ENCODE measurements at places on chromosomes 11 and 22.

- DNase-seq = no peak
Observed at GRCh38 chr11:86548271-86548917, 124.0 kb downstream of the ME3 start.

- DNase-seq = no peak
Observed at GRCh38 chr11:101176381-101176780, 46.8 kb upstream of the PGR start.

DNA sequence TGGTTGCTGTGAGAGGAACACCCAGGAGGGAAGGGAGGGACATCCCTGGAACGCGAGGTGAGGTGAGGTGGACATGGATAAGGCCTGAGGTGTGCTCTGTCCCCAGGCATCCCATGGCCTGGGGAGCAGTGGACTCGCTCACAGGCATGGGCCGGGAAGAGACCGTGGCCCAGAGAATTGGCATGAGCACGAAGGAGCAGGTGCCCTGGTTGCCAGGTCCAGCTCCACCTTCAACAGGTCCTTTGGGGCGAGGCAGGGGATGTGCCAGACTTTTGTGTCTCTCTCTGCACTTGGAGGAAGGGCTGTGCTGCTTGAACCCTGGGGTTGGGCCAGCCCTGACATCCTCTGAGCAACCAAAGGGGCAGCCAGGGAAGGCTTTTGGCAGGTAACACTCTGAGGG is 21.5 kb downstream of the MUC6 start:
- no peak for DNase-seq

DNA sequence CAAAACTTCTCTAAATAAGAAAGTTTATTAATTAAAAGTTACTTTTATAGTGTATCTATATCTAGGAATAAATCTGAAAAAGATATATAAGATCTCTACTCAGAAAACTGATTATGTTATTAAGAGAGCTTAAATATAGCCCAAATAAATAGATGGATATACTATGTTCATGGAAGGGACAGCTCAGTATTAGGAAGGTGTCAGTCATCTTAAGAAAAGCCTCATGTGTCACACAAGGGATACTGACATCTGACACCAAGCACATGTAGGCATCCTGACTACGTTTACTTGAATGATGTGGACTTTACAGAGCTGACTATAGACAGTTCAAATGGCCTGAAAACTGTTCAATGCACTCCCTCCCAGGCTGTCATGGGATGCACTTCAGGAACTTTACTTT is 19.3 kb downstream of the PPARA start:
- no peak for DNase-seq

- DNase-seq = no peak
Observed at GRCh38 chr22:26990503-26991189, 333.3 kb downstream of the MIAT start.

DNA sequence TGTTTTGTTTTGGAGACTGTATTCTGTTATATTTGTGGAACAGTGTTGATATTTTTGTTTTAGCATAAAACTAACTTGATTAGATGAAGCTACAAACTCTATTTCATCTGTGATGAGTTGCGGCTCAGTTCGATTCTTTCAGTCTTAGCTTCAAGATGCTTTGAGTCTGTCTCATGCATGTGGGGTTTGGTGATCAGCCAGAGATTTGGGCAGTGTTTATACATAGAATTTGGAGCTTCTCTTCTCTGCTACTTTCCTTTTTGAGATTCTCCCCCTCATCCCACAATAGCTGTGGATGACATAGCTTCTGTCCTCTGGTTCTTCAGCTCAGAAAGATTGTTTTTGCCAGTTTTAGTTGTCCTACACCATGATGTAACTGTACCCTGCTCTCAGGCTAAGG is 90.4 kb downstream of the ARHGAP20 start:
- DNase-seq = no peak

GRCh38 chr22:35900483-35901168 is 128.0 kb downstream of the RBFOX2 start:
- DNase-seq = no peak

- no peak for DNase-seq
Observed at GRCh38 chr22:47090591-47091245, 328.3 kb downstream of the TBC1D22A start.

GRCh38 chr22:30297276-30297990 is 8.1 kb upstream of the CASTOR1 start:
- no peak for DNase-seq

GRCh38 chr11:9060700-9061111 is 30.7 kb downstream of the SCUBE2 start:
- peak; percentile 92 for DNase-seq

DNA sequence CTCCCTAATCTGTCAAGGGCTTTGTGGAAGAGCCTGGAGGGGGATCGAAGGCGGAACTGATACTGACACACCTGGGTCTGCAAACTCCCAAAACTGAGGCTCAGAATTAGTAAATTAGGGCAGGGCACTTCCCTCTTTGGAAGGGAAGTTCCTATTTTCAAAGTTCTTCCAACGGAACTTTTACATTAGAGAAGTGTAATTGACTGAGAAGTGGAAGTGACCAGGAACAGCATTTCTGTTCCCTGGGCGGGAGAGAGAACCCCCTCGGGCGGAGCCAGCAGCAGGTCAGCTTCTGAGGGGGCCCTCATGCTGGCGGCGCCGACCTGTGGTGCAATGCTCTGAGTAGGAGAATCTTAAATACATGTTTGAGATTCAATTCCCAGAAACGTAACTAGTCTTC is 1.1 kb upstream of the CBL start:
- DNase-seq = peak; percentile 71

DNA sequence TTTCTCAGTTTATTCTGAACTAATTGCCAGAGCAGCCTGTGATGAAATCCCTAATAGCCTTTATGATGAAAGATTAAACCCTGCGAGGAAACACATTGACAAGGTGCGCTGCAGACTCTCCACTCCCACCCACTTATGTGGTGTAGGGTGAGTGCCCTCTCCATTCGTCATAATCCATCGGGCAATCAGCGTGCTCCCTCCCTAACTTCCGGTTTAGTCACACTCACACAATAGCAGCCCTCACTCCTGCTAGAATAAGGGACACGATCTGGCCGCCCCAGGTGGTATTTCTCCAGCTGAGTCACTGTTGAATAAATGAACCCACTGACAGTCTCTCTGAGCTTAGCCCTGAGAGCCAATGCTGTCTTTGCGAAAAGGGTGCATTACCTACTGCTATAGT is 188.3 kb downstream of the OPCML start:
- DNase-seq = no peak

DNA sequence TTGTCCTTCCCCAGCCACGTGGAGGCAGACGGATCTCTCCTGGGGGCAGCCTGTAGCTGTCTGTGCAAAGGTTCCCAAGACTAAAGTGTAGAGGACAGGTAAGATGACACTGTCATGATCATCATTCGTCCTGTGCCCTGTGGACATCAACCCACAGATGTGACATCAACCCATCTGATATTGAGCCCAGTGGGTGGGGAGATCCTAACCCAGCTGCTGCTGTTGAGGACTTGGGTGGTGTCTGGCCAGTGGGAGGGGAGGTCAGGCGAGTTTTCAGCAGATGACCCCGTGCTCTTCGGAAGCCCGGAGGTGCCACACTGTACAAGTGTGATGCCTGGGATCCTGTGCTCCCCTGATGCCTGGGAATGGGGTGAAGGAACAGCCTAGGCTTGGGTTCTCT is 1.2 kb upstream of the GAL start:
- peak; percentile 72 for DNase-seq

GRCh38 chr11:119888119-119888518 is 159.1 kb upstream of the NECTIN1 start:
- no peak for DNase-seq

DNA sequence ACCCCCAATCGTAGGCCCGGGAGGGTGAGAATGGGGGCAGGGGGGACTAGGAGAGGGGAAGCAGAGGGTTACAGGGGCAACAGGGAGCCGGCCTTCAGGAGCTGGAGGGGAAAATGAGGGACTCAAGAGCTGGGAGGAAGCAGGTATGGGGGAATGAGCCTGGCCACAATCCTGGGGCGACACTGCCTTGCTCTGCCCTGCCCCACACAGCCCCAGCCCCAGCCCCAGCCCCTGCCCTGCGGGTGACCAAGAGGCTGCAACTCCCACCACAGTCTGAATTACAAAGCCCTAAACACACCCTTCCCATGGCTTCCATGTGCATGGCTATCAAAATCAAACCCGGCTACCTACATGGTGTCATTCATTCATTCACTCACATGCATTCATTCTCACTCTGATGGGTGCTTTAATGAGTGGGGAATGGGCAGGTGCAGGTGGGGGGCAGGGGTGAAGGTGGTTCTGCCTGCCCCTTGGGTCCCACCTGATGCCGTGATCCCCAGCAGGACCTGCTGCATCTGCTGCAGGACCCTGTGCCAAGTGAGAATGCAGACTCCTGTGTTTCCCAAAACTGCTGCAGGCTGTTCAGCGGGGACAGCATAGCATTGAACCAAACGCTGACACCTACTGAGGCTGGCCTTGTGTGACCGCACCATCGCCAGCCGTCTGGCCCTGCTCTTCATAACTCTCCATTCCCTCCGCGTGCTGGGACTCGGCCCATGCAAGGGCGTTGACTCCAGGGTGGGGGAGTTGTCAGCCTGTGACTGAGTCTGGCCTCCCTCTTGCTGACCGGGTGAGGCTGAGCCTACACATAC is 9.5 kb upstream of the LINC01488 start:
- DNase-seq = no peak

DNA sequence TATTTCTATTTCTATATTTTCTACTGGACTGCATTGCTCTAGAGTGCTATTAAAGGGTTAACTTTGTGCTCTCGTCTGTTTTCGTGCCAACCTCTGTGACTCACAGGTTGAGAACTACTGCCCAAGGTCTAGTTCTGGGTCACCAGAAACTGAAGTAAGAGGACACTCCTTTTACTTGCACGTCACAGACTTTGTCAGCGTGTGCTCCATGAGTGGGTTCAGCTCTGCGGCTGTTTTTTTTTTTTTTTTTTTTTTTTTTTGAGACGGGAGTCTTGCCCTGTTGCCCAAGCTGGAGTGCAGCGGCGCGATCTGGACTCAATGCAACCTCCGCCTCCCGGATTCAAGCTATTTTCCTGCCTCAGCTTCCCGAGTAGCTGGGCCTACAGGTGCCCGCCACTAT is 49.8 kb downstream of the CLMP start:
- DNase-seq = no peak

DNA sequence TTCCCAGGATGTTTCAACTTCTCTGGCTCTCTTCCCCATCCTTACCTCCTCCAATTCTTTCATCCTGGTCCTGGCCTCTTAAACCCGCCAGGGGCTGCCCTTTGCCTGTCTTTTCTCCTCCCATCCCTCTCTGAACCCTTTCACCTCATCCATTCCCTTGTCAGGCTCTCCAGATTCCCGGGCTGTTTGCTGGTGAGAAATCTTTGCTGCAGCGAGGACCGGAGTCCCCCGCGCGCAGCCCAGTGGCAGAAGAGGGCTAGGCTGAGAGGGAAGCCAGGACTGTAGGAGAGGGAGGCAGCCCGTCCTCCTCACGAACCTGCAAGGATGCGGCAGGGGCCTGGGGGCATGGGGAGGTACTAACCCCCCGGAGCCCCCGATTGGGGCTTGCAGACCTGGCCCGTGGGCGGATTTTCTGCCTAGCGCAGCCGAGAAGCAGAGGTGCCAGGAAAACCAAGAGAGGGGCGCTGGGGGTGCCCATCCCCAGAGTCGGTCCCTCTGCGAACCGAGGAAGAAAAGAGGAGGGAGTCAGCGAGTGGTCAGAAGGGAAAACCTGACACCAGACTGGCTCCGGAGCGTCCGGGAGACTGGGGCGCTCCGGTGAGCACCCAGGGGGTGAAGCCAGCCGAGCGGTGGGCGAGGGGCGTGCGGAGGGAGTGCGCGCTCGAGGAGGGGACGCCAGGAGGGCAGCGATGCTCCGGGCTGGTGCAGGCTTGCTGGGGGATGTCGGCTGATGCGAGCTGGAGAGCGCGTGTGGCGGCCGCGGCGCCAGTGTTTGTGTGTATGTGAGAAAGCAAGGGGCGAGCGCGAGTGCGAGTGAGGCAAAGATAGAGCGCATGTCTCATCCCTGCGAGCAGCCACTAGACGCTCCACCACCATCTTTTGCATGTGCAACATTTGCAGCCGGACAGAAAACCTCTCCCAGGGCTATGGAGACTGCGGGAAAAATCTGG is at the start of gene GRIA4:
Gene GRIA4 (plus strand): TSS at position 242 of the 950 bp plus-strand sequence. CDS start 925 bp downstream, outside the sequence.
- no peak for DNase-seq

GRCh38 chr11:130727157-130728119 is 188.8 kb downstream of the SNX19 start:
- no peak for DNase-seq

- DNase-seq = no peak
Observed at GRCh38 chr11:46655631-46656030, 38.3 kb downstream of the ATG13 start.

- no peak for DNase-seq
Observed at GRCh38 chr11:29985248-29985647, 31.6 kb downstream of the KCNA4 start.

GRCh38 chr22:47017245-47017644 is 254.8 kb downstream of the TBC1D22A start:
- DNase-seq = no peak

DNA sequence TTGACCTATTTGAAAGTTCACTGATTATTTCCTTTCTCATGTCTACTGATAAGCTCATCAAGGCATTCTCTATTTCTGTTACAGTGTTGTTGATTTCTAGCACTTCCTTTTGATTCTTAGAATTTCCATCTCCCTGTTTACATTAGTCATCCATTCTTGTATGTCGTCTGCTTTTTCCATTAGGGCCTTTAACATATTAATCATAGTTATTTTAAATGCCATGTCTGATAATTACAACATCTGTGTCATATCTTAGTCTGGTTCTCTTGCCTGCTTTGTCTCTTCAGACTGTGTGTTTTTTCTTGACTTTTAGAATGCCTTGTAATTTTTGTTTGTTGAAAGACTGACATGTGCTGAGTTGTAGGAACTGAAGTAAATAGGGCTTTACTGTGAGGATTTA is 602.1 kb downstream of the SOX6 start:
- DNase-seq = no peak

DNA sequence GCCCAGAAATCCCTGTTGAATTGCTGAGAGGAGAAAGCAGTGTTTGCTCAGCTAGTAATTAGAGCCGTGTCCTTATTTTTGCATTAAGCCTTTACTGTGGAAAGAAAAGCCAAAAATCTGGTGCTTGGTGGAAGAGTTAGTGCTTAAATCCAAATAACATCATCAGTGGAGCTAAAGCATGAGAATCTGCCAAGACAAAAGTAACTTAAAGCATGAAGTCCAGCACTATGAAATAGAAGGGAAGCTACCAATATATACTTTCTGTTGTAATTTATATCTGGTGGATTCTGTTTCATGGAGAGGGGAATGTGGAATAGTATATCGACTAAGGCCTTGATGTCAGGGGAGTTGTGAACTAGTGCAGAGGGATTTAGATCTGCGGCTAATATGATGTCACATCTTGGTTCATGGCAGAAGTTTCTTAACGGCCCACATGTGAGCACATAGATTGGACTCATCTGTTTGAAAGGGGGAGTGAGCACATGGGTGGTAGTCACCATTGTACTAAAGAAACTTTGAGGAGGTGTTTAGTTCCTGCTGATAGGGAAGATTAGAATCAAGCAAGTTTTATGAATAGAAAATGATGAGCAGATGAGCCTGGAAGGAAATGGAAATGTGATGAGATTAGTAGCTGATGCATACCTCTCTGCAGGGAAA is 224.4 kb upstream of the MTNR1B start:
- no peak for DNase-seq

- DNase-seq = no peak
Observed at GRCh38 chr11:126186025-126186698, 25.3 kb downstream of the RPUSD4 start.

GRCh38 chr11:284105-285020 is 4.6 kb upstream of the PGGHG start:
- DNase-seq = no peak

Data from inflammatory macrophage treated with lipopolysaccharide for 1 hour (primary cell).